Lung microvascular endothelial cell (primary cell): ENCODE measurements at places on chromosomes 7 and 10. TPM values are rescaled to one million over a fixed set of nuclear protein-coding genes. Genes with fewer than 3 reads are reported as not detected.

DNA sequence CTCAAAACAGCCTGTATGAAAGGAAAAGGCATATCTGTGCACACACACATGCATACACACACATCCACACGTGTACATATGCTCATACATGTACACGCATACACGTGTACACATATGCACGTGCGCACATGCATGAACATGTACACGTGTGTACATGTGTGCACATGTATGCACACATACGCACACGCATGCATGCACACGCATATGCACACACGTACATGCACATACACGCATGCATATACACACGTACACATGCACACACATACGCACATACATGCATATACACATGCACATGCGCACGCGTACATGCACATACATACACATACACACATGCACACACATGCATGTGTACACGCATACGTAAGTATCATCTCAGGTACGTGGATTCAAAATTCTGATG is 19.4 kb downstream of the DIP2C start:
- no peak for DNase-seq

The C10orf105 gene
- total RNA-seq: not detected in 2 replicates

DNA sequence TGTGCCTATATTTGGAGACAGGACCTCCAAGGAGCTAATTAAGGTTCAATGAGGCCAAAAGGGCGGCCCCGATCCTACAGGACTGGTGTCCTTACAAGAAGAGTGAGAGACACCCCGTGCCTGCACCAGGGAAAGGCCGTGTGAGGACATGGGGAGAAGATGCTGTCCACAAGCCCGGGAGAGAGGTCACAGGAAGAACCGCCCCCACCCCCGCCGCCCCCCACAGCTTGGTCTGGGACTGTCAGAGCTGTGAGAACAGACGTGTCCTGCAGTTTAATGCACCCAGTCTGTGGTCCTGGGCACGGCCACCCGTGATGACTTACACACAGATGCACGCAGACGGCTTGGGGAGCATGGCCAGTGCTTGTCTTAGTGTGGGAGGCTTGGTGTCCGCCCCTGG is 399.5 kb downstream of the DNAJB6 start:
- DNase-seq: no peak

GRCh38 chr7:82050792-82051191 is 280.9 kb upstream of the HGF start:
- no peak for DNase-seq

- no peak for DNase-seq
These were observed 183.5 kb downstream of the POM121L12 start for GRCh38 chr7:53218730-53219504.

The LIPN gene
- total RNA-seq: not detected in 2 replicates

The PON2 gene
- total RNA-seq: 102 and 123 TPM in 2 replicates

The MYOZ1 gene
- total RNA-seq: not detected in 2 replicates

The AS3MT gene
- 0.60 and 0.65 TPM in 2 replicates for total RNA-seq

- no peak for DNase-seq
These were observed 10.2 kb downstream of the MAD1L1 start for GRCh38 chr7:2222516-2222915.

GRCh38 chr10:5896208-5897052 is 6.4 kb downstream of the FBH1 start:
- DNase-seq: no peak

The IDI2 gene
- not detected in 2 replicates for total RNA-seq

The OR2A42 gene
- not detected in 2 replicates for total RNA-seq

GRCh38 chr10:3886191-3886590 is 101.2 kb upstream of the KLF6 start:
- DNase-seq: peak; percentile 52

DNA sequence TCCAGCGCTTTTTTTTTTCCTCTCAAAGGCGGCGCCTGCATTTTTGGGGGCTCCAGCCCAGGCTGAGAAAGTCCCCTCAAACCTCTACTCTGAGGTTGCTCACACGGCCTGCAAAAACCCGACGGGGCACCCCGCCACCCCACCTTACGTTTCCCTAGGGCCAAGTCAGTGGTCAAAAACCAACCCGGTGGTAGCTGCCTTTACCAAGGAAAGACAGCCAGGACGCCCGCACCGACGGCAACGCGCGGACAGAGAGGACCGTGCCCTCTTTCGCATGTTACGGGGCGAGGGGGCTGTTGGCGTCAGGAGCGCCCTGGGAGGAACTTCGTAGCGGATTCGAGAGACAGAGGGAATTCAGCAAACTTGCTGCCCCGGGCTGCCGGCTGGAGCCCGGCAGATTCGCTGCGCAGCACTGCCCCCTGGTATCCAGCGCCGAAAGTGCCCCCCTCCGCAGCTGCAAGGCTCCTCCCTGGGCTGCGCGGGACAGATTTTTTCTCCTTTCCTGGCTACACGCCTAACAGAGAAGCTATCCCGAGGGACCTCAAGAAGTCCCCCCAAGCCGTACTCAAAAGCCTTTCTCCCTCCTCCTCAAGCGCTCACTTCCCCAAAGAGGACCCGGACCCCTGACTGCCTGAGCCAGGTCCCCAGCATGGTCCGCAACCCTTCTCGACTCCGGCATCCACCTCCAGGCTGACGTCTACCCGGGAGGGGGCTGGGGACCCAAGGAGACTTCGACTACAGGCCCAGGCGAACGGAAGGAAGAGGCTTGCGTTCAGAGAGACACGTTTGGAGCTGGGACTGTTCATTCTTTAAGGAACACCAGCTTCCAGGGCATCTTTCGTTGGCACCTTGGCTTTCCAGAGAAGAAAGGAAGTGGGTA is 27.7 kb upstream of the VAX1 start:
- peak; percentile 62 for DNase-seq

DNA sequence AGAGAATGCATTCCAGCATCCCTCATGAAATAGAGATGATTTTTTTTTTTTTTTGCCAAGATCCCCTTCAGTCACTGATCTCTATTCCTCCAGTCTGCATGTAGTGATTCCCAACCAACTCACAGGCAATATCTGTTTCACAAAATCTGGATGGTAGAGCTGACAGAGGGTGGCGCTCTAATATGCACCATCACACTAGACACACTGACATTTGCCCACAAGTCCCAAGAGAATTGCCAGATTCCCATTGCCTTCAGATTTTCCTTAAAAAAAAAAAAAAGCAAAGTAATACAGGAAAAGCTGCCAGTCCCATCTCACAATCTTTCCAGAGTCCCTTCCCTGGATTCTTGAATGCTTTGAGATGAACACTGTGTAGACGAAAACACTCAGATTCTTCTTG is 301.0 kb downstream of the SORCS1 start:
- DNase-seq: no peak

The PRLHR gene
- total RNA-seq: not detected in 2 replicates

DNA sequence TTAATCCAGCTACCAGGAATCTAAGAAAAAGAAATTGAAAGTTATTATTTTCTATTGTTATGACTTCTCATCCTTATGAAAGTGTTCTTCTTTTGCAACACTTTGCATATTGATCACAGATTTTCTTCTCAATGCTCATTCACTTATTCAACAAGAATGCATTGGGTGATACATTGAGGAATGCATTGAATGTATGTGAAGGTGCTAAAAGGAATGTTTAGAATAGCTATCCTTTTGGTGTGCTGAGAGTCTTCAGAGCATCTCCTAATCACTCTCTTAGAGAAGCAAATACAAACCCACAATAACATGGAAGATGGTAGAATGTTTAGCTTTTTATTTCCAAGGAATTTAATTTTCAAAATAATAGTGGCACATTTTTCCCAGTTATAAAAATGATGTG is 122.1 kb upstream of the KMT2E start:
- no peak for DNase-seq

DNA sequence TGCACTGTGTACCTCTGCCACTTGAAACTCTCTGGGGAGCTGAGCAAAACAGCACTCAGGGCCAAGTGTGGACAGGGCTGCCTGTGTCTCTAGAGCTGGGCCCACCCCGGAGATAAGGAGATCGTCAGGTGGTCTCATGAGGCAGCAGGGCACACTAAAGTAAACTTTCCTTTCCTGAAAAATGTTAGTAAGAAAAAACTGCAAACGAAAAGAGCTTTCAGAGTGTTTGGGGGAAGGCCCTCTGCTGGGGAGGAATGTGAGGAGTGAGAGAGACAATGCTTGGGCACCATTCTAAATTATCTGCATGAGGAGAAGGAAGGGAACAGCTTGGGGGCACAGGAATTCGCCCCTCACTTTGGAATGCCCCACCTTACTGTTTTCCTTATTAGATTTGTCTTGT is 127.7 kb downstream of the ATXN7L1 start:
- DNase-seq: no peak

- DNase-seq: no peak
These were observed 196.7 kb downstream of the MTERF1 start for GRCh38 chr7:91683823-91684222.

GRCh38 chr7:96998744-96999143 is 6.6 kb upstream of the DLX6 start:
- no peak for DNase-seq

DNA sequence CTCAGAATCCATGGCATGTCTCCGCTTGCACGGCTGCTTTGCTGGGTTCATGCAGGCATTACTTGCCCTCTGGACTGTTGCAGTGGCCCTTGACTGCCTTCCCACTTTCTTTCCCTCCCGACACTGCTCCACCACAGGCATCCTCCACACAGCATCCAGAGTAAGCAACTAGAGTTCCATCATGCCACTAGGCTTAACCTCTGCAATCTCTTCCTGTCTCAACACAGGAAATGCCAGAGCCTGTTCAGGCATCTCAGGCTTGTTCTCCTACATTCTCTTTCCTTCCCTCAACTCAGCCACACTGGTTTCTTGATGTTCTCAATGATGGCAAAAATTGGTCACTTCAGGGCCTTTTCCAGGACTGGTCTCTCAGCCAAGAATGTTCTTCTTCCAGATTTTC is 284.5 kb upstream of the KLF6 start:
- no peak for DNase-seq

GRCh38 chr7:13312307-13312706 is 624.9 kb downstream of the ARL4A start:
- DNase-seq: no peak

GRCh38 chr10:19498393-19499290 is 317.6 kb upstream of the PLXDC2 start:
- no peak for DNase-seq

- DNase-seq: no peak
These were observed 33.2 kb downstream of the SPAM1 start for GRCh38 chr7:123958186-123958703.

- DNase-seq: no peak
These were observed 58.1 kb downstream of the CTBP2 start for GRCh38 chr10:125102246-125102645.

DNA sequence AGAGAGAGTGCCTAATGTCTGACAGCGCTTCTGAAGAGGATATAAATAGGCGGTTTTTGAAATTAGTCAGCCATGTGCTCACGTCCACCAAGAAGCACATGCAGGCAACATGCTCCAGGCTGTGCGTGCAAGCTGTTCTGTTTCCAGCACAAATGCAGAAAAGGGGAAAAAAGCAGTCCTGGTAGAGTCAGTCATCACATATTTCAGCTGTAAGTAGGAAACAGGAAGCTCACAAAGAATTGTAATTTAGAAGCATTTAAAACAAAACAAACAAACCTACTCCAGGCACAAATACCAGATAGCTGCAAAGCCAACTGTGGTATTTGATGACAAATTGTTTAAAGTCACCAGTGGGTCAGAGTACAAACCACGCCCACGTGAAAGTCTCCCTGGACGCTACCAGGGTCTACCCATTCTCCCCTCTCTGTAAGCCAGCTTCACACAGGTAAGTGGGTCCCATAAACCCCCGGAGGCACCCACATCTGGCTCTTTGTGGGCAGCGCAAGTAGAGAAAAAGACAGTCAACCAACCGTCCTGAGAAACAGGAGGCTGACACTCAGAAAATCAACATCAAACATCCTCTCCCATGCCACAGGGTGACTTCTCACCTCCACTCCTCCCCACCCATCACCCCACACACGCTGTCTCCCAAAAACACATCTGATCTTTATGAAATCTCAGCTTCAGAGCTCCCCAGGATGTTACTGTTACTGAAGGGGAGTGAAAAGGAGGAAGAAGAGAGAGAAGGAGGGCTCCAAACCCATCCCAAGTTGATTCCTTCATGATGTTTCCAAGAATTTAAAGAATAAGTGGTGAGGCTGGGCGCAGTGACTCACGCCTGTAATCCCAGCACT is 186.4 kb downstream of the FAM107B start:
- peak; percentile 97 for DNase-seq

GRCh38 chr10:29811751-29812427 is 177.1 kb upstream of the SVIL start:
- peak; percentile 66 for DNase-seq

- no peak for DNase-seq
These were observed 2.1 kb upstream of the LIPM start for GRCh38 chr10:88800152-88801125.

DNA sequence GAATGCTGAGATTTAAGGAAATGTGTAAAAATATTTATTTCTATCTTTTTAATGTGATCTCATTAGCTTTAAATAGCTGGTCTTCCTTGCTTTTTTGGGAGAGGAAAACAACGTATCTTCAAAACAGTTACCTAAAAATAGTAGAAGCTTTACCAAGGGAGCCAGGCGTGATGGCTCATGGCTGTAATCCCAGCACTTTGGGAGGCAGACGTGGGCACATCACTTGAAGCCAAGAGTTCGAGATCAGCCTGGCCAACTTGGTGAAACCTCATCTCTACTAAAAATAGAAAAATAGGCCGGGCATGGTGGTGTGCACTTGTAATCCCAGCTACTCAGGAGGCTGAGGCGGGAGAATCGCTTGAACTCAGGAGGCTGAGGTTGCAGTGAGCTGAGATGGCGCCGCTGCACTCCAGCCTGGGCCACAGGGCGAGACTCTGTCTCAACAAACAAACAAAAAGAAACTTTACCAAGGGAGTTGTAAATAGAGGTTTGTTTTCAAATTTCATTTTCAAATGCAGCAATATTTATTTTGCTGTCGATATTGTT is 48.4 kb upstream of the ITGB1 start:
- no peak for DNase-seq

The CDK1 gene
- total RNA-seq: 9.9 and 23.5 TPM in 2 replicates
